Renal pelvis (tissue), 12 donors: ENCODE measurements at places on chromosomes 1 and 21. TPM values are rescaled to one million over a fixed set of nuclear protein-coding genes. Genes with fewer than 3 reads are reported as not detected.
A peak's percentile ranks its signal among the peaks of the same experiment; 100 is the strongest.

The S100A2 gene
- polyA plus RNA-seq: 5.8 TPM

The FAM229A gene
- 13.2 TPM for polyA plus RNA-seq

The COX20 gene
- 112 TPM for polyA plus RNA-seq

The USP33 gene
- polyA plus RNA-seq: 62.3 TPM

The SPRR2F gene
- not detected for polyA plus RNA-seq

The MYOC gene
- 0.18 TPM for polyA plus RNA-seq

The DISC1 gene
- polyA plus RNA-seq: 5.5 TPM

The NTNG1 gene
- 34.5 TPM for polyA plus RNA-seq

The SPATA46 gene
- polyA plus RNA-seq: 5.0 TPM

The OLFML2B gene
- 7.7 TPM for polyA plus RNA-seq

The PPFIA4 gene
- polyA plus RNA-seq: 13.3 TPM

The CNN3 gene
- 345 TPM for polyA plus RNA-seq

DNA sequence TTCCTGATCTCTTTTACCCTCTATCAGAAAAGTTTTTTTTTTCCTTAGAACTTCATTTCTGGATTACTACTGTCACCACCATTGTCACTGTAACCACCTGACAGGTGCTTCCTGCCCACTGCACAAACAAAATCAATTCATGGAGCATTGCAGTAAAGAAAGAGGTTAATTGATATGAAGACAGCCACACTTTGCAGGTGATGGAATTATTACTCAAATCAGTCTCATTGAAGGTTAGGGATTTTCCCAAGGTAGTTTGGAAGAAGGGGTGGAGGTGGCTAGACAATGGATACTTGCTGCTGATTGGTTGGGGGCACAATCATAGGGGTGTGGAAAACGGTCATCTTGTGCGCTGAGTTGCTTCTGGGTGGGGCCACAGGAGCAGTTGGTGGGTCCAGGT is 230.8 kb upstream of the CACYBP start:
- DNase-seq: no peak

- DNase-seq: no peak
Observed at GRCh38 chr1:55965981-55966461, 613.3 kb downstream of the PLPP3 start.

GRCh38 chr21:34282223-34282622 is 81.6 kb upstream of the KCNE2 start:
- DNase-seq: no peak

GRCh38 chr21:14070049-14070893 is 140.5 kb downstream of the LIPI start:
- DNase-seq: no peak

GRCh38 chr1:213622365-213623063 is 365.3 kb upstream of the PROX1 start:
- peak; percentile 39 for DNase-seq

- DNase-seq: no peak
Observed at GRCh38 chr1:246165826-246166709, 341.0 kb downstream of the SMYD3 start.

DNA sequence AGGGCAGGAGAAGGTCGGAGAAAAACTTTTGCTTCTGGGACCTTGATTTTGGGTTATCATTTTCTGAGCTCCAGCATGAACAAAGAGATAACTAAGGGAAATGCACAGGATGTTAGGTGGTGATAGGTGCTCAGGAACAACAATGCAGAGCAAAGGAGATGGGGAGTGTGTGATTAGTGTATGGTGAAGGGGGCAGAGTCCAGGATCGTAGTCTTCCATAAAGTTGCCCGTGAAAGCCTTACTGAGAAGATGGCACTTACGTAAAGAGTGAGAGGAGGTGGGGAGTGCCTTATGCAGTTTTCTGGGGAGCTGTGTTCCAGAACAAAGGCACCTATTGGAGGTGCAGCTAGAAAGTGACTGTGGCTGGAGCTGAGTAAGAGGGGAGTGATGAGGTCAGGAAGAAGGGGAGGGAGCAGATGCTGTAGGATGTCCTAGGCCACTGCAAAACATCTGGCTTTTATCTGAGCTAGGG is 11.6 kb downstream of the KCNK1 start:
- no peak for DNase-seq

DNA sequence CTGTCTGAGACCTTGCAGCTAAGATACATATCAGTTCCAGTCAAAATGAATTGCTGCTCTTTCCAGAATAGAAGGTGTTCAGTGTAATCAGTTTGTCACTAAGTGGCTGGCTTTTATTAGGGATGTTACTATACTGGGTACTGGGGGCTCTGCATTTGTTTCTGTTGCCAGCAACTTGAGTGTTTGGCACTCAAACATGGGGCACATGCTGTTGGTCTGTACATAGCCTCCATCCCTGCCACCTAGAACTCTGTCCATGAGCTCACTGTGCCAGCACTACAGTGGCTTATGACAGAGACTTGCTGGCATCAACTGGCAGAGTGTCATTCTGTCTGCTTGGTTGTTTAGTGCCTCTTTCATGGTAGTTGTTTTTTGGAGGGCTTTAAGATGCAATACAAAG is 45.1 kb downstream of the RGSL1 start:
- no peak for DNase-seq

GRCh38 chr1:108595507-108595906 is 35.6 kb downstream of the EEIG2 start:
- peak; percentile 82 for DNase-seq

- no peak for DNase-seq
Observed at GRCh38 chr1:193884848-193885558, 698.6 kb upstream of the B3GALT2 start.

- no peak for DNase-seq
Observed at GRCh38 chr1:216178281-216178680, 245.0 kb downstream of the USH2A start.

DNA sequence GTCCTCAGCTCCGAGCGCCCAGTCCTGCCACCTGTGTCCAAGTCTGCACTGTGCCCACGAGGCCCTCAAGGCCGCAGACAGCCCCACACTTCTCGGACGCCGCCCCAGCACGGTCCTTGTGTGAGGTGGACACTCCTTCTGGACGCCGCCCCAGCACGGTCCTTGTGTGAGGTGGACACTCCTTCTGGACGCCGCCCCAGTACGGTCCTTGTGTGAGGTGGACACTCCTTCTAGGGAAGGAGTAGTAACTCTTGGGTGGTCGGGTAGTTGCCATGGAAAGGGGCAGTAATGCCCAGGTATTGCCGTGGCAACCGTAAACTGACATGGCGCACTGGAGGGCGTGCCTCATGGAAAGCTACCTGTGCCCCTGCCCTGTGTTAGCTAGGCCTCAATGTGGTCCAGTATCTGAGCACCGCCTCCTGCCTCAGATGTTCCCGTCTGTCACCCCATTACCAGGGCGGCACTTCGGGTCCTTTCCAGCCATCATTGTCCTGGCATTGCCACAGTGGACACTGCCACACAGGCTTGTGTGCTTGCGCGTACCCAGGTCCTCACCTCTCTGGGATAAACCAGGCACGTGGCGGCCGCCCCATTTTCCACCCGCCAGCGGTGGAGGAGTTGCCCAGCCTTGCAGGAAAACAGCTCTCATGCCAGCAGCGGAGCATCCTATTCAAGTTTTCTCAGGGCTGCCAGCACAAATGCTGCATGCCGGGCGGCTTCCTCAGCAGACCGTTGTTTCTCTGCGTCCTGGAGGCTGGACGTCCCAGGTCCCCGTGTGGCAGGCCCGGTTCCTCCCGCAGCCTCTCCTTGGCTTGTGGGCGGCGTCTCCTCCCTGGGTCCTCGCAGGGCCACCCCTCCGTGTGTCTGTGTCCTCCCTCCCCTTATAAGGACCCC is 40.8 kb upstream of the POFUT2 start:
- DNase-seq: no peak

DNA sequence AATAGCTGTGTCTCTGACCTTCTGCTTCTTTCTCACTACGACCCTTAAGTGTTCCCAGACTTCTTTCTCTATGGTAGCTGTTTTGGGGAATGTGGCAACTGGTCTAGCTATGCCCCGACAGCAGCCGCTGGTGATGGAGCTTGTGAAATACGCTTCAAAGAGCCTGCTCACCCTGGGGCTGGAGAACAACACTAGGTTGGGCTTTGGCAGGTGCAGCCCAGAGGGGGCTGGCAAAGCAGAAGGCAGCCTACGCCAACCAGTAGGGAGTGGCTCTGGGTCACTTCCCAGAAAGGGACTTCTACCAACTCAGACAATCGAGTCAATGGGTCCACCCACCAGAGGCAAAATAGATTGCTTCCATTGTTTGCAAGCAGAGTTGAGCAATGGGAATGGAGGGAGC is 262.8 kb downstream of the LMO4 start:
- no peak for DNase-seq

DNA sequence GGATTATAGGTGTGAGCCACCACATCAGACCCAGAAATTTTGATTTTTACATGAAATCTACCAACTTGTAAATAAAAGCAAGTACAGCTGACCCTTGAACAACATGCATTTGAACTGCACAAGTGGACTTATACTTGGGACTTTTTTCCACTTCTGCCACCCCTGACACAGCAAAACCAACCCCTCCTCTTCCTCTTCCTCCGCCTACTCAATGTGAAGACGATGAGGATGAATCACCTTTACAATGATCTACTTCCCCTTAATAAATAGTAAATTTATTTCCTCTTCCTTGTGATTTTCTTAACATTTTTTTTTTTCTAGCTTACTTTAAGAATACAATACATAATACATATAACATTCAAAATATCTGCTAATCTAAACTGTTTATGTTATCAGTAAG is 17.5 kb upstream of the YRDC start:
- no peak for DNase-seq

- peak; percentile 54 for DNase-seq
Observed at GRCh38 chr1:177170756-177171535, at the start of gene BRINP2. Gene BRINP2 (plus strand): TSS chr1:177170958. CDS start chr1:177229877, 58,919 bp downstream.

- no peak for DNase-seq
Observed at GRCh38 chr1:219265026-219265515, 91.4 kb downstream of the LYPLAL1 start.

- no peak for DNase-seq
Observed at GRCh38 chr21:15809065-15809464, 79.3 kb downstream of the USP25 start.

DNA sequence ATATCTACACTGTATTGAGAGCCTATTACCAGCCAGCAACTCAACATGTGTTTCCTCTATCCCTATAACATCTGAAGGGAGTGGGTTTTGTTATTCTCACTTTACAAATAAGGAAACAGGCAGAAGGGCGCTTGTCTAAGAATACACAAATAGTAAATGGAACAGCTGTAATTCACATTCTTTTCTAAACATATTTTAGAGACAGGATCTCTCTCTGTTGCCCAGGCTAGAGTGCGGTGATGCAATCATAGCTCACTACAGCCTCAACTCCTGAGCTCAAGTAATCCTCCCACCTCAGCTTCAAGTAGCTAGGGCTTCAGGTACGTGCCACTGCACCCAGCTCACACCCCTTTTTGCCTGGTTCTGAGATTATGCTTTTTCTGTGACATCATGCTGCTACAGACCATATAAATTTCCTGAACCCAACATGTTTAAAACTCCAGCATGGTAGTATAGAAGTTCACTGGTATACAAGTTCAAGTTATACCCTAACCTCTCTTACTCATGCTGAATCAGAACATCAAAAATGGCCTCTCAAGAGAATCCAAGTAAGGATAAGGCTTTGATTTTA is 8.6 kb upstream of the TACSTD2 start:
- no peak for DNase-seq

DNA sequence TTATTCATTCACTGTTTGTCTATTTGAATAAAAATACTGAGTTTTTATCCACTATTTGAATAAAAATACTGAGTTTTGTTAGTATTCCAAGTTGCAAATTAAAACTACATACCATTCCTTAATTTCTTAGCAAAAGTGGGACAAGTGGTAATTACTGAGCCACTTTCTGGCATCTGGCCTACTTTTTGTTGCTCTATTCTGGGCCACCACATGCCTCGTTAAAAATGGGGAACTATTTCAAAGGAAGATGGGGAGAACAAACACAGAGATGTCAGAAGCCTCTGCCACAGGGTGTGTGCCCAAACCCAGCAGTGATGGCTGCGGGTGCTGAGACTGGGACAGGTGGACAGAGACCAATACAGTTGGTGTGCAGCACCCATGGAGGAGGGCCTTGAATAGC is 14.6 kb downstream of the PIGP start:
- no peak for DNase-seq

DNA sequence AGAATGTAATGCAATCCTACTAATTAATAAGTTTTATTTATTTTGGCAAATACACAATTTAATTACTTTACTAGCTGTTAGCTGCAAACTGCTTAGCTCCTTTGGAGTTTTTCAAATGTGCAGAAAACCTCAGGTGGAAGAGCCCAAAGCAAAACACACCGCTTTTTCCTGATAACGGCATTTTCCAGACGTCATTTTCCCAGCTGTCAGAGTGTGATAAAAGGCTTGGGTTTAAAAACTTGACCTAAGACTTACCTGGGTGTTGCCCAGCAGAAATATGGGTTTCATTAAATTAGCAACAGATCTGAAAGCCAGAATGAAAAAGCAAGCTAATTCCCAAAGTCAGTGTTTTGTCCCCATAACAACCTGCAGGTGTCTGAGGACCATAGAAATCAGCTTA is 204.0 kb upstream of the HMCN1 start:
- DNase-seq: no peak

GRCh38 chr1:23416964-23417363 is 7.6 kb downstream of the TCEA3 start:
- DNase-seq: no peak
